Fibroblast of mammary gland (primary cell): ENCODE measurements at places on chromosomes 2 and 18.

- DNase-seq, result no peak
Observed at GRCh38 chr2:2877427-2877826, 500.2 kb downstream of the EIPR1 start.

DNA sequence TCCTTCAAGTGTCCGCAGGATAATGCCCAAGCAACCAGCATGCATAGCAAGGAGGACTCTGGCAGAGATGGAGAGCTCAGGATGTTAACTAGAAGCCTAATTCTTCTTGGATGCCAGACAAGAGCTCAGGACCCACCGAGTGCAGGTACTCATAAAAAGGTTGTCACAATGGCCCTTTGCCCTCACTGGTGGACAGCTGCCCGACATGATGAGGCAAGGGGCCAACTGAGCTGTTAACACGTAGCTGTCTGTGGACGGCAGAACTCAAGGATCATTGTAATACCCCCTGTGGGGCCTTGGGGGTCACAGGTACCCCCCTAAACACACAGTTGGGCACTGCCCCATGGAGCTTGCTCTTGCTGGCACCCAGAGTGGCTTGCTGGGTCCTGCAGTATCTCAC, 393.7 kb downstream of the PIK3C3 start:
- DNase-seq, result no peak

GRCh38 chr2:26784570-26785234, 1.2 kb upstream of the CENPA start:
- DNase-seq, result no peak

DNA sequence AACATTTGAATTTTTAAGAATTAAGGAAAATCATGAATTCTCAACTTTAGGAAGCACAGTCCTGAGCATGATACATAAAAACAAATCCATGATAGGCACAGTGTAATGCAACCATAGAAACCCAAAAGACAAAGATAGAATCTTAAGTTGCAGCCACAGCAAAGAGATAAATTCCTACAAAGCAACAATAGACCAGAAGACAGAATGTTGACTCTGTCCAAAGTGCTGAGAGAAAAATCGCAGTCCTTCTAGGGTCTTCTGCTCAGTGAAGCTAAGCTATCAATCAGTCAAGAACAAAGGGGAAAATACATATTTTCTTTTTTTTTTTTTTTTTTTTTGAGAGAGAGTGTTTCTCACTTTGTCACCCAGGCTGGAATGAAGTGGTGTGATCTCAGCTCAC, 22.0 kb upstream of the FHOD3 start:
- no peak for DNase-seq

DNA sequence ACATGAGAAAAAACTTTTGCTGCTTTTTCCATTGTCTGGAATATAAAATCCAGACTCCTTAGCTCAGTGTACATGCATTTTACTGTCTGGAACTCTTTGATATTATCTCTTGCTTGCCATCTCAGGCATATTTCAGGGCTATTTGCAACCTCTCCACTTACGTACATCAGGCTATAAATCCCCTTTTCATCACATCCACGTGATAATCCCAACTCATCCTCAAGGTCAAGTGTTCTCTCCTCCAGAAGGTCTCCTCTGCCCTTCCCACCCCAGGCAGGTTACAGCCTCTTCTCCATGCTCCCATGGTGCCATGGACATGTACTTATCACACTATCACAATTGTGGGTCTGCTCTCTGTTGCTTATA, 202.5 kb upstream of the RBMS1 start:
- no peak for DNase-seq

DNA sequence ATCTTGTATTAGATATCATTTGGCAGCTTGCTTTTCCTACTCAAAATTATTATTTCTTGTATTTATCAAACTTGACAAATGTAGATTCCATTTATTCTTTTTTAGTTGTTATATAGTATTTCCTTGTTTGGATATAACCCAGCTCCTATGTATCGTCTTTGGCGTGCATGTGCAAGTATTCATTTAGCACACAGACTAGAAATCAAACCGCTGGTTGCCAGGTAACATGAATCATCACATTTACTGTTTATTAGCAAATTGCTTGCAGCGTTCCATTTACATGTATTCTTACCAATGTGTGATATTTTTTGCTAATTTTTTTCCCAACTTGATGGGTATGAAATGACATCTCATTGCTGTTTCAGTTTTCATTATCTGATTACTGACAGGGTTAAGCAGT, 2089.7 kb upstream of the CELF4 start:
- DNase-seq, result peak; percentile 21

GRCh38 chr2:54059986-54060385, 55.4 kb upstream of the ACYP2 start:
- peak; percentile 49 for DNase-seq

DNA sequence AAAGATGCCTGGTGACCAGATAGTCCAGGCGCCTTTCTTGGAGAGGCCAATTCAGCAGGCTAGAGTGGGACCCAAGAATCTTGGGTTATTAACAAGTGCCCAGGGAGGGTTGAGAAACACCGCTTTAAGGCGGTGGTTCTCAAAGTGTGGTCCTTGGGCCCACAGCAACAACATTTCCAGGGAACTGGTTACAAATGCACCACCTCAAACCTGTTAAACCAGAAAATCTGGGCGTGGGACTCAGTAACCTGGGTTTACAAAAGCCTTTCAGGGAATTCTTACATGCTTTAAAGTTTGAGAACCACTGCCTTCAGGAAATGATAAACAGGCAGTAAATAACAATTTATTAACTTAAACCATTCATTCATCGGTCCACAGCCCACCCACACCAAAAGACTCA, 92.5 kb downstream of the SP3 start:
- no peak for DNase-seq
